ENCODE measurements at places on chromosomes 6 and 20.

DNA sequence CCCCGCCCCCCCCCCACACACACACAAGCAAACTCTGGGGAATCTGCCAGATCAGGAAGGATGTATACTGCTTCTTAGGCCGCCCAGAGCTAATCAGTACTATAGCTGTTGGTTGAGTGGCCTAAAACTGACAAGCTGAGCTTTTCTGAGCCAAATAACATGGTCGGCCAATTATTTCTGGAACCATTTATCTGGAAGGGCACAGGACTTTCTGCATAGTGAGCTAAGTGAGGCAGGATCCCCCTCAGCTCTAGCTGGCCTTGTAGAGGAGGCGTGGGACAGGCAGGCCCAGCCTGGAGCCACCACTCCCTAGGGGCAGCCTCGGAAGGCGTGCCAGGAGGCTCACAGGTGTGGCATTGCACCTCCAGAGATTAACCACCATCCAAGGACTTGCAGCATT lies 200.1 kb downstream of the TMEM242 start:
- DNase-seq: no peak

DNA sequence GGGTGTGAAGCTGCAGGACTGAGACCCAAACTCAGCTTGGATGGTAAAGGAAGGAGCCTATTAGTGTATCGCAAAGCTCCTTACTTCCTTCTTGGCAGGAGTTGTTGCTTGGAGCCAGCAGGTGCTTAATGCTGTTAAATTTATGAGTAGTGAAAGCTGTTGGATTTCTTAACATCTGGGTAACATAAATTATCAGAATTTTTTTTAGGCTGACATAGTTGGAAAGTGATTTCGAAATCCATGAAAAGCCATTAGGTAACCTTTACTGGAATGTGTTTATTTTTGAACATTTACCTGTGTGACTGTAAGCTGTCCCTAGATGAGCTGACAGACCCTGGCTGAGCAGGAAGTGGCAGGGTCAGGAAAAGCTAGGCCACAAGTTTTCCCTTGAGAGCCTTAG lies 470.4 kb upstream of the SLC35B3 start:
- DNase-seq: no peak

DNA sequence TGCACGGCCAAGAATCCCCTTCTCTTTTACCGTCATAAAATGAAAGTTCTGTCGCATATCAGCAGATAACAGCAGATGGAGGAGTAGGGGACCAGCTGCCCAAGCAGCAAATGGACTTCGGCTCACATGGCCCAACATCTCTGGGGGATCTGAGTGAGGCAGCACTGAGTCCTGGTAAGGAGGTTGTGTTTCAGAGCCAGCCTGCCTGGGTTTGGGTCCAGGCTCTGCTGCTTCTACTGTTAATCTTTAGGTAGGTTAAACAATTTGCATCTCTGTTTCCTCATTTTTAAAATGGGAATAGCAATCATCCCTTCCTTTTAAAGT lies 193.6 kb downstream of the DOK5 start:
- no peak for DNase-seq

DNA sequence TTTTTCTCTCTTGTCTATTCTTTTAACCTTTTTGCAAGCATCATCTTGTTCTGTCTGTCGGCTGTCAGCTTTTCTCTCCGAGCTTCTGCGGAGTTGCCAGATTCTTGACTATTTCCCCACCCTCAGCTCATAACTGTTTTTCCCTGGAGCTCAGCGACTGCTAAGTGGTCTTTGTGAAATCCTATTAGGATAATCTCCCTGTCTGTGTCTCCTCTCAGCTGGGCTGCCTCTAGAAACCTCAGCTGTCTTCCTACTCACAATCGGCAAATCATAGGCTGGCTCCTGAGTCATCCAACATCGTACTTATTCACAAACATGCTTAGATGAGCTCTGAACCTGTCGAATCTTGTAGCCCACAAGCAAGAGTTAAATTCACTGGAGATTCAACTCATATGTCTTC lies 332.3 kb downstream of the PTPRT start:
- DNase-seq: no peak

DNA sequence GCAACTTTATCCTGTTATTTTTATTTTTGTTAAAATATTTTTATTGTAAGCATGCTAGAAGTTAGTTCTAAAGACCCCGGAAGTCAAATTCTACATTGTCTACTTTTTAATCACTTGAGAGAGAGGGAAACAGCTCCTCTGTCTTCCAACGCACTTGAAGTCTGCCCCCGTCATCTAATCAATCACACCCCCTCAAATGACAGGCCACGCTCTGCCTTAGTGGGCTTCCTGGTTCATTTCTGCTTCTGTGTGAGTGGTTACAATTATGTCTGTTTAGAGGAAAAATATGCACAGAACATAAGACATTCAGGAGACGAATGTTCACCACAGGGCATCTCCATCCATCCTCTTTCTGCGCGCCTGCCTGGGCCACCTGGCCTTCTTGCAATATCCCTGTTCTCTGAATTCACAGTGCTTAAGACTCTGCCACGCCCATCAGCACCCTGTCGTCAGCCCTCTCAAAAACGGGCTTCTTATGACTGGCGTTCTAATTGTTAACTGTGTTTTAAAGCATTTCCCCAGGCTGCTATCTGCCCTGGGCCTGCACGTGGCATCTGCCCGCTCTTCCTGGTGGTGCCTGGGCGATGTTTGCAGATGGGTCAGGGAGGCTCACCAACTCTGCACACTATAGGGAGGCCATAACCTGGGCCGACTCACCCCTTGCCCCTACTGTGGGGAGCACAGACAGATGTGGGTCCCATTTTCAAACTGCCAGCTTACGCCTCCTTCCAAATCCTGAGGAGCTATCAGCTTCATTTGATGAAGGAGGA lies 15.4 kb downstream of the DACT2 start:
- no peak for DNase-seq

DNA sequence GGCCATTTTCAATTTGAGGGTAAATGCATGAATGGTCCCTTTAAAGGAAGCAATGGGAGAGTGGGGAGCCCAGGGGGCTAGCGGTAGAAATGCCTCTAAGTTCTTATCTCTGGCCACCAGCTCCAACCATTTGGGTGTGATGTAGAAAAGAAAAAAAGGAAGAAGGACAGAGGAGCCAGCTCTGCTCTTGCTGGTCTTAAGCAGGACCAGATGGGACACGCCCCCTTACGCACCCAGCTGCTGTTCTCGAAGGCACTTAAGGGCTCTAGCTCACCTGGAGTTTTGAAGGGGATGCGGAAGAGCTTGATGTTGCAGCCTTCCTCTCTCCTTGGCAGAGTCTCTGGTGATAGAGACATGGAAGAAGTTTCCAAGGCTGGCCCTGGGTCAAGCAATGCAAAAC lies 59.5 kb upstream of the RNF144B start:
- DNase-seq: no peak

- DNase-seq: no peak
Observed at GRCh38 chr6:14207448-14207847, 89.9 kb downstream of the CD83 start.
